SW480 (cell line): ENCODE measurements at places on chromosomes 6 and 20.

DNA sequence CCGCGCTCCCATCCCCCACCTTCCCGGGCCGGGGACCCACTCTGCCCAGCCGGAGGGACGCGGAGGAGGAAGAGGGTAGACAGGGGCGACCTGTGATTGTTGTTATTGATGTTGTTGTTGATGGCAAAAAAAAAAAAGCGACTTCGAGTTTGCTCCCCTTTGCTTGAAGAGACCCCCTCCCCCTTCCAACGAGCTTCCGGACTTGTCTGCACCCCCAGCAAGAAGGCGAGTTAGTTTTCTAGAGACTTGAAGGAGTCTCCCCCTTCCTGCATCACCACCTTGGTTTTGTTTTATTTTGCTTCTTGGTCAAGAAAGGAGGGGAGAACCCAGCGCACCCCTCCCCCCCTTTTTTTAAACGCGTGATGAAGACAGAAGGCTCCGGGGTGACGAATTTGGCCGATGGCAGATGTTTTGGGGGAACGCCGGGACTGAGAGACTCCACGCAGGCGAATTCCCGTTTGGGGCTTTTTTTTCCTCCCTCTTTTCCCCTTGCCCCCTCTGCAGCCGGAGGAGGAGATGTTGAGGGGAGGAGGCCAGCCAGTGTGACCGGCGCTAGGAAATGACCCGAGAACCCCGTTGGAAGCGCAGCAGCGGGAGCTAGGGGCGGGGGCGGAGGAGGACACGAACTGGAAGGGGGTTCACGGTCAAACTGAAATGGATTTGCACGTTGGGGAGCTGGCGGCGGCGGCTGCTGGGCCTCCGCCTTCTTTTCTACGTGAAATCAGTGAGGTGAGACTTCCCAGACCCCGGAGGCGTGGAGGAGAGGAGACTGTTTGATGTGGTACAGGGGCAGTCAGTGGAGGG, 2.8 kb downstream of the SOX4 start:
- peak; percentile 80 for DNase-seq

DNA sequence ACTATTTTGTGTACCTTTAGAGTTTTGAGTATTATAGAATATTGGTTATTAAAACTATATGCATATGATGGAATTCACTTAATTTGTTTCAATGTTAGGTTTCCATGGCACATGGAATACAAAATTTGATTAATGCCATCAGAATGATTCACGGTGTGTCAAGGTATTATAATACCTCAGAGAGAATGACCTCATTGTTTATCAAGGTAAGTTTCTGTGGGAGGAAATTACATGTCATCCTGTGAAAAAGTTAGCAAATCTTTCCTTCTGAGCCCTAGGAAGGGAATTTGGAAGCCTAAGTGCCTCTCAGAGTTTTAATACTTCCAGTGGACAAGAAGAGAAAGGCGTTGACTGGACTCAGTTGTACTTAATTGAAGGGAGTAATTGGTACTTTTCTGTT, 40.8 kb downstream of the DNAH8 start:
- no peak for DNase-seq

DNA sequence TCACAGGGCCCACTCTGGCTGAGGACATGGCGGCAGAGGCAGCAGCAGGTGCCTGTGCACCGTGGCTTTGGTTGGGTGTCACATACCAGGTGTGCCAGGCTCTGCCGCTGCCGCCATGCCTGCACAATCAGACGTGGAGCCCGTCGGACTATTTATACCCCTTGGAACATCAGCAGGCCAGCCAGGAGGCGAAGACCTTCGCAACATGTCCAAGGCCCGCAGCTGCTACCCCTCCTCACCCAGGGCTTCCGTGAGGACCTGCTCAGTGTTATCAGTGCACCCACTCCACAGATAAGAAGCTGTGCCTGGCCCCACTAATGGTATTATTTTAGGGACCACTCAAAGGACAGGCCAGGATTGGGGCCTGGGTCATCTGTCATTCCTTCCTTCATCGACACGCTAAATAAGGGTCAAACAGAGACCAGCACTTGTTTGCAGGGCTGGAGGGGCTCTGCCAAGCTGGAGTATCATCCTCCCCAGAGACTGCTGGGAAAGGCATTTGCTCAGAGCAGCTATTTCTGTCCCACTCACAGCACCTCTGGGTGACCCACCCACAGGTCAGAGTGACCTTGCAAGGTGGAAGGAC, 109.2 kb downstream of the BMP7 start:
- DNase-seq: no peak

GRCh38 chr6:74519163-74519562, 686.7 kb downstream of the COL12A1 start:
- DNase-seq: peak; percentile 16

DNA sequence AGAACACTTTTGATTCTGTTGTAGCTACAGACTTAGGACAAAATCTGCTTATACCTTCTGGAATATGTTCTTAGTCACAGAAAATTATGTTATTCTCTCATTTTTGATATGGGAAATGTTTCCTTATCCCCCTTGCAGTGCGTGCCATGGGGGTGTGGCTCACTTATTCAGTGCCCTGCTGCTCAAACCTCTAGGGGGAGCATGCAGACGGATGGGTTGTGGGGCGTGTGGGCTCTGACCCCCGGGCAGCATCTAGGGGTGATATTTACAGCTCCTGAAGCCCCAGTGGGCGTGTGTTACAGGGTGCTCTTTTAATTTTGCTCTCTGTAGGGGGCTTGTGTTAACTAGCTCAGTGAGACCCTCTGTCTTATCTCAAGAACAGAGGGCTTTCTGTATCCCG, 61.3 kb upstream of the FERMT1 start:
- DNase-seq: no peak
